ENCODE measurements at places on chromosomes 16 and 17.

DNA sequence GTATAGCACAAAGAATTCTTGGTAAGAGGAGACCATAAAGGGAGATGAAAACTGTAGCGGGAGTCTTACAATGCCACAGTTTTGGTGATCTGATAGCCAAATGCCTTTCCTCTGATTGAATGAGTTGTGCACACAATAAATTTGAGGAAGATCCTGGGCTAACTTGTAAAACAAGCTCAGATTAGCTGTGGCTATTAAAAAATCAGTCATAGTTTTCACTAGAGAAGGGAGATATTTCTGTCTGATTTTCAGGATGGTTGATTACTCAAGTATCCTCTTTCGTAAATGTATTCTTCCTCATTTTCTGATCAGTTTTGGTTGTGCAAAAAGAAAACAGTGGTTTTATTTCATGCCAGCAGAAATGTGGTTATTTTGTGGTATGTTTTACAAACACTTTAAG lies 9.1 kb upstream of the METTL9 start:
- peak; percentile 68 for DNase-seq

- no peak for DNase-seq
These were observed 41.0 kb downstream of the PAFAH1B1 start for GRCh38 chr17:2634361-2634960.

DNA sequence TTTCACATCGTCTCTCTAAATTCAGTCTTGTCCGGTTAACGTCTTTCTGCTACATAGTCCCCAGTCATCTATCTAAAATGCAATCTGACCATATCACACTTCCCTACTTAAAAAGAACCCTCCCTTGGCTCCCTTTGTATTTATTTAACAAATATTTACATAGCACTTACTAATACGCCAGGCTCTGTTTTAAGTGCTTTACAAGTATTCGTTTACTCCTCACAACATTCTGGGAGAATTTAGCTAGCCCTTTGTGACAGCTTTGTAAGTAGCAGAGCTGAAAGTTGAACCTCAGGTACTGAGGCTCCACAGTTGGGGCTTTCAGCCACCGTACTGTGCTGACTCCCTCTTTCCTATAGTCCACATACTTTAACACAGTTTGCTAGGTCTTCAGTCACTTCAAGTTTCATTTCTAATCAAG lies 9.2 kb downstream of the PAFAH1B1 start:
- no peak for DNase-seq

- no peak for DNase-seq
These were observed 12.0 kb downstream of the SNN start for GRCh38 chr16:11679941-11680911.

DNA sequence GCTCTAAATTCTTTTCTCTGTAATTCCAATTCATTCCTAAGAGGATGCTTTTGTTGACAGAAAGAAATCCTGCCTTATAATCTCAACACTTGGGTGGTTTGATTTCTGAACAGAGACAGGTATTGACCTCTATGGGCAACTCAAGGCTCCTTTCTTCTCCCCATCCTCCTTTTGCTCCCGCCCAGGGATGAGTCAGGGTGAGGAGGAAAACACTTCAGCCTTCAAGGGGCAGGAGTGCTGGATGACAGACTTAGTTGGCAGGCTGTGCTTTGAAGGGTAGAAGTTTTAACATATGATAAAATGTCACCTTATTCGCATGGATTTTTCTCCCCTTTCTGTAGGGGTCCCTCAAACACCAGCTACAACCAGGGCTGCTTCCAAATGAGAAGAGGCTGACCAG lies 16.7 kb upstream of the TOM1L1 start:
- no peak for DNase-seq

GRCh38 chr16:59612094-59612493 lies 878.0 kb upstream of the GOT2 start:
- no peak for DNase-seq

GRCh38 chr16:87240211-87241136 lies 76.7 kb downstream of the C16orf95 start:
- DNase-seq: no peak

GRCh38 chr17:74009056-74009625 lies 194.3 kb upstream of the RPL38 start:
- no peak for DNase-seq

- DNase-seq: peak; percentile 48
These were observed 19.1 kb downstream of the CDIP1 start for GRCh38 chr16:4519274-4520058.

DNA sequence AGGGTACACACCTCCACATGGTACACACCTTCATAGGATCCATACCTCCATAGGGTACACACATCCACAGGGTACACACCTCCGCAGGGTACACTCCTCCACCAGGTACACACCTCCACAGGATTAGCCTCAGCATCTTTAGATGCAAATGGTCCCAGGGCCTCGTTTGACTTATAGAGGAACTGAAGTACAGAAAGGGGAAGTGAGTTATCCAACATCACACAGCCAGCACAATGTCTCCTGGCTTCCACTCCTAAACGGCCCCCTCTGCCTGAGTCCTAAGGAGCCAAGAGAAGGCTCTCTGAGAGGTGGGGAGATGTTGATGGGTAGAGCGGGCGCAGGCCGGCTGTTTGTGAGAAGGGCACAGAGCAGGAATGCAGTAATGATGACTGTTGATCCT lies 12.0 kb downstream of the FOXN1 start:
- peak; percentile 48 for DNase-seq

DNA sequence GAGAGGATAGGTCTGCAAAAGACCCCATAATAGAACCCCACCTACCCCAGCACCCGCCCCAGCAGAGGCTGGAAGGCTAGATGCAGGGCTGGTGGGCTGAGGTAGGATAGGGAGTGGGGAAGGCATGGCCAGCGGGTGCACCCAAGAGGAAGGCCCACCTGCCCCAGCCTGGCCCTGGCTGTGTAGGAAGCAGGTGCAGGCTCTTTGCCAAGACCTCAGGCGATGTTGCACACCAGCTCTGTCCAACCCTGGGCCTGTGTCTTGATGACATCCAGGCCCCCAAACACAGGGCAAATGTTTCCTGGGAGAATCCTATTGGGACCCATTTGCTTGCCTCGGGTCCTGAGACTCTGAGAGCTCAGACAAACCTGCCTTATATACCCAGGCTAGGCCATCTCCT lies 12.2 kb downstream of the UNC119 start:
- no peak for DNase-seq

DNA sequence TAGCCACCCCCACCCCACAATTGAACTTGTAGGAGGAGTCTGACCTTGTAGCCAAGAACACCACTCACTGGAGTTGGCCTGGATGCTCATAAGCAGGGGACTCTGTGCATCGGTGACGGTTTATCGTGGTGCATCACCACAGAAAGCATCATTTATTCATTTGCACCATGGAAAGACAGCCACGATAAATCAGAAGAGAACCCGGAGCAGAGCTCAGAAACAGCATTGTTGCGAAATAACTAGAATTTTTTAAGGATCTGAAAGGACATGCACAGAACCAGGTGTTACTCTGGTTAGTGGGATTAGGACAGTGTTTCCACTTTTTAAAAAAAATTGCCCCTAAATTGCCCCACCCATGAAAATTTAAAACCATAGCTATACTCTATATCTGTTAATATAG lies 44.4 kb upstream of the IRX6 start:
- DNase-seq: no peak

DNA sequence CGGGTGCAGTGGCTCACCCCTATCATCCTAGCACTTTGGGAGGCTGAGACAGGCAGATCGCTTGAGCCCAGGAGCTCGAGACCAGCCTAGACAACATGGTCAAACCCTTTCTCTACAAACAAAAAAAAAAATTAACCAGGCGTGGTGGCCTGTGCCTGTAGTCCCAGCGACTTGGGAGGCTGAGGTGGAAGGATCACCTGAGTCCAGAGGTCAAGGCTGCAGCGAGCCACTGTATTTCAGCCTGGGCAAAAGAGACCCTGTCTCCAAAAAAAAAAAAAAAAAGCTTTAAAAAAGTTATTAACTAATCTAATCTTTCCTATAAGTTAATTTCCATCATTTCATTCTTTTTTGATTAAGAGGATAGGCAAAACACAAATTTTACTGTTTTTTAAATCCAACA lies 2.5 kb downstream of the NCOR1 start:
- no peak for DNase-seq

- peak; percentile 9 for DNase-seq
These were observed 219.6 kb upstream of the TNRC6C start for GRCh38 chr17:77738751-77739531.

DNA sequence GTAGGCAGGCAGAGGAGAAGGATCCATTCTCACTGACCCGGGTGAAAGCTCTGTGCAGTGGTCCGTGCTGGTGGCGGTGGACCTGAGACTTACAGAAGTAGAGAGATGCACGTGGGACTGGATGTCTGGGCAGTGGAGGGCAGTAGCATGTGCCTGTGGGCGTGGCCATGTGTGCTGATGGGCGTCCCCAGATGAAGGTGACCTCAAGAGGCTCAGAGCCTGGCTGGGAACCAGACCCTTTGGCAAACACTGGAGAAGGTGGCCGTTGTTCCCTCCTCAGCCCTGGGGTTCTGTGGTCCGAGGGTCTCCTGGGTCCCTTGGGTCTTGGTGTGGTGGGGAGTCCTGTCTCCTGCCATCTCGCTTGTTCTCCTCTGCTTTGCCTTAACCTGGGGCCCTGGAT lies 15.6 kb downstream of the WSCD1 start:
- no peak for DNase-seq

DNA sequence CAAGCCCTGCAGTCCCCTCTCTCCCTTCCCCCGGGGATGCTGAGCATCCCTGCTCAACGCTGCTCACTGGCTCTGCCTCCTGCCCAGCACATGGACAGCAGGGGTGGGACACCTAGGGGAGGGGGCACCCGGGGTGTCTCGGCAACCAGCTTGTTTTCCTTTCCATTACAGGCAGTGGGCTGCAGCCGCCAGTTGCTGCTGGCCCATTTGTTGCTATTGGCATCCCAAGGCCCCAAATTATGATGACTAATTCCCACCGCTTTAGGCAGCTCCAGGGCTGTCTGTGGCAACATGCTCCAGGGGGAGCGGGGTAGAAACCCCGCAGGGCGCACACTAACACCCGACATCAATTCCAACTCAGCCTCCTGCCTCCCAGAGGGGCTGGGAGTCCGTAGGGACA lies 4.9 kb downstream of the SDK2 start:
- DNase-seq: no peak

- DNase-seq: no peak
These were observed 318.8 kb downstream of the CDH13 start for GRCh38 chr16:82945420-82946101.

DNA sequence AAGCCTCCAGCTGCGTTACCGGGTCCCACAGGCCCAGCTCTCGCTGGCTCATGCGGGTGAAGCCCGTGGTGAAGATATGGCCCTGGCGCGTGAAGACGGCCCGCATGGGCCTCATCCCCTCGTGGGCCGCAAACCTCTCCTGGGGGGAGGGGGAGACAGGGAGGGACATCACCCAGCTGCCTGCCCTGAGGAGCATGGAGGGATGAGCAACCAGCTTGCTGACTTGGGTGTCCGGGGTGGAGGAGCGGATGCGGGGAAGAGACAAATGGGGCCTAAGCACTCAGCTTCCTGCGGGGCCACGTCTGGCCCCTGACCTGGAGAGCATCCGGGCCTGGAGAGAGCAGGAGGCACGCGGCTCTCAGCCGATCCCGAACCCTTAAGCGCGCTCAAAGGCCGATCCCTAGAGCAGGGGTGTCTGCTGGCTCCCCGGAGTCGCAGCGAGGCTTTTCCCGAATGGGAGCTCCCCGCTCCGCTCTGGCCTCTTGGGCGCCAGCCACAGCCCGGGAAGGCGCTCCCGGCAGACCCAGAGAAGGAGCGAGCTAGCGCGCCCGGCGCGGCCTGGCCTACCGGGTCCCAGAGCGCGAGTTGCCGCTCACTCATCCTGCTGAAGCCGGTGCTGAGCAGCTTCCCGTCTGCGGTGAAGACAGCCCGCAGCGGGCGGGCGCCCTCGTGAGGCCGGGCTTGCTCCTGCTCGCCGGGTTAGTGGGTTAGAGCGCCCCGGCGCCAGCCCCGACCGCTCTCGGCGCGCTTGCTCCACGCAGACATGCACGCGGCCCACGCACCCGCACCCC lies 5.0 kb downstream of the CORO6 start:
- peak; percentile 90 for DNase-seq

- DNase-seq: no peak
These were observed 37.2 kb downstream of the SLC7A5 start for GRCh38 chr16:87832137-87832527.

- DNase-seq: no peak
These were observed 18.1 kb downstream of the SPOP start for GRCh38 chr17:49659661-49660382.

GRCh38 chr17:61179380-61179806 lies 220.2 kb upstream of the TBX2 start:
- no peak for DNase-seq

- DNase-seq: no peak
These were observed 51.4 kb upstream of the LHX1 start for GRCh38 chr17:36885771-36886377.

DNA sequence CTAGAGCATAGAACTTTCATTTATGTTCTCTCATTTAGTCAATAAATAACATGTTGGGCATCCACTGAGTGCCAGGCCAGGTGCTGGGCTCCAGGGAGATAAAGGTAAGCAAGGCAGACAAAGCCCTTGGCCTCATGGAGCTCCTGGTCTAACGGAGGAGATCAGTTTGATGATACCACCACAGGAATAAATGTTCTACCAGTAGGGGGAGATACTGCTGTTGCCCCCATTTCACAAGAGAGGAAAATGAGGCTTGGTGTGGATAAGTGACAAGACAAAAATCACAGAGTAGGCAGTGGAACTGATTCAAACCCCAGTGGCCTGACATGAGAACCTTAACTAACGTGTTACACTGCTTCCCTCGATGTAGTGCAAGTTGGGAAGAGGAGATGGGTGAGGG lies 80.4 kb upstream of the ERCC4 start:
- peak; percentile 12 for DNase-seq

Data from hematopoietic multipotent progenitor cell treated with erythropoietin and hydrocortisone succinate and interleukin-3 and kit ligand, for 6 days (in vitro differentiated cells).